Substantia nigra (tissue), 51 donors: ENCODE measurements at places on chromosomes 1 and 21.

DNA sequence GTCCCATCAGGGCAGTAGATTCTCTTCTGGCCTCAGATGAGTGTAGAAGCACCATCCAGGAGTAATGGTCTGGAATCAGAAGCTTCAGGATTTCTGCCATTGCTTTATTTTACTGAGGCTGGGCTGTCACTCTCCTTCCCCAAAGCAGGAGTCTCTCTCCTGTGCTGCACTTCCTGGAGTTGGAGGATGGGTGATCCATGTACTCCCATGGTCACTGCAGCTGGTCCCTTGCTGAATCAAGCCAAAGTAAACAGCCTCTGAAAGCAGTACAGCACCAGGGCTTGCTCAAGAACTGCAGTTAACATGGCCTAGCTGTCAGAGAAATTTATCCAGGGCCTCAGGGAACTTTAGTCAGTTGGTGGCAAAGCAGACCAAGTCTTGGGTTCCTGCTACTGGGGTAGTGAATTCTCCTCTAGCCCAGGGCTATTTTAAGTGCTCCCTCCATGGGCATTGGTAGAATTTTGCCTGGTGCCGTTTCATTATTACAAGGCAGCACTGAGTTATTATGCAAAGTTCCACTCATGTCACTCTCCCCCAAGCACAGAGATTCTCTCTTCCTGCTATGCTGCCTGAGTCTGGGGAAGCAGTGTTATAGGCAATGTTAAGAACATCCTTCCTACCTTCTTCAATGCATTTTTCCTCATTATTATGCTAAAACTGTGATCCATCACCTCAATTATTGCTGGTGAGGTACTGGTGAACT lies 29.5 kb downstream of the DRAM2 start:
- DNase-seq: no peak

- DNase-seq: no peak
Observed at GRCh38 chr1:178168536-178168935, 74.6 kb downstream of the RASAL2 start.

GRCh38 chr21:41149199-41149598 lies 18.8 kb upstream of the BACE2 start:
- DNase-seq: no peak

DNA sequence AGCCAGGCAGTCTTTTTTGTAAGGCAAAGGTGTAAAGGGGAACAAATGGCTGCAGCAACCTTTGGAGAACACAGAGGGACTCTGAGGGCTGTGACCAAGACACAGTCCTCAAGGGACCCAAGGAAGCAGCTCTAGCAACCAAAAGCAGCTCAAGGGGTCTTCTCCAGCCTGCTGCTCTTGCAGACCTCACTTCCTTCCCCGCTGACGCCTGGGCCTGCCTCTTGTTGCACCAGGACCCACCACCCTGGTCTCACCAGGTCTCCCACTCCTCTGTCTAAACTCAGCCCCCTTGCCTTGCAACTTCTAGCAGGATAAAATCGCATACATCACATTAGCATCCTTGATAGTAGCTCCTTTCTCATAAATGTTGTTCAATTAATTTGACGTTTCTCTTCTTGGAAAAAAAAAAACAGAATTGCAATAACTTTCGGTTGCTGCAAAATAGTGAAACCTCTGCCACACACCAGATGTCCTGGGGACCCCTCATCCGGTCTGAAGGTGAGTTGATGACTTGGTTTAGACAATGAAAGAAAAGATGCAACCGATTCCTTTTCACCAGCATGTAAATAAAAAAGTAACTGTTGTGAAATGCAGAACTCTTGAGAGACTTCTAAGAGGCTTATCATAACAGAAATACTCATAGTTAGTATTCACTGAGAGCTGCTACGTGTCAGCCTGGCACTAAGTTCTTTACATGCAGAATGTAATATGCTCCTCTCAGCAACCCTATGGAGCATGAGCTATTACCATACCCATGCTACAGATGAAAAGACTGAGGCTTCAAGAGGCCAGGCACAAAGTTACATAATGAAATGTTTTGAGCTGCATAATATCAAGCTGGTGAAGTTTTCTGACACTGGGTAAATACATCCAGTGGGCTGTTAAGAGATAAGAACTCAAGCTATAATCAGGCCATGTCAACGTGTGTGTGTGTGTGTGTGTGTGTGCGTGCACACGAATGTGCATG lies 58.5 kb downstream of the UMODL1 start:
- no peak for DNase-seq

DNA sequence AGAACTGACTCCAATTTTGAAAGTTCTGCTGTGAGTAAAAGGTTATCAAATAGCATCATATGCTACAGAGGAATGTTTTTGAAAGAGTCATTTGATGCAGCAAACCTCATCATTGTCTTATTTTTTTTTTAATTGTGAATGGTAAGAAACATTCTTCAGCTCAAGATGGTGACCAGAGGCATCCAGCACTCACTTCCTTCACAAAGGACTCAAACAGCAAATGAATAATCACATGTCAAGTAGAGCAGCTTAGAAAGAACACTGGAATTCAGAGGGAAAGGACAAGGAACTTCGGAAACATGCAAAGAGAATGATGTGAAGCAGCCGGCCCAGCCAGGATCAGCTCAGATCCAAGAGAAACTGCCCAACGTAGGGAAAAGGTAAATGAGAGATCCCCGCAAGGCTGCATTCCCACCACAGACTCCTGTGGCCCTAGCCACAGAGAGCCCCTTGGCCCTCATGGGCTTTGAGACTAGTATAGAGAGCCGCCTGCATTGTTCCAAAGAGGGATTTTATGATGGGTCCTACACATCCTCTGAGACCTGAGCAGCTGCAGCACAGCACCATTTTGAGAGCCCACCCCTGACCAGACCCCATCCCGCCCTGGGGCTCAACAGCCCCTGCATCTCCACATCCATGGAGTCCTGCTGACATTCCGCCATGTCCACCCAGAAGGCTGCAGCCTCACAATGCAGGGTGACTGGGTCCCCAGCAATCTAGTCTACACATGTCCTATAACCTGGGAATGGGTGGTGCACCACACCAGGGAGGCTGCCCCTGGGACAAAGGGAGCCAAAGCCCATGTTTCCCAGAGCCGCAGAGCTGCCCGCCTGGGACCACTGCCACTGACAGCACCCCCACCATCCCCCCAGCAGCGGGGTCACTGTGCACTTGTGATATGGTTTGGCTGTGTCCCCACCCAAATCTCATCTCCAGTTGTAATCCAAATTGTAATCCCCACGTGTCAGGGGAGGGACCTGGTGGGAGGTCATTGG lies 21.2 kb upstream of the UTS2 start:
- no peak for DNase-seq

DNA sequence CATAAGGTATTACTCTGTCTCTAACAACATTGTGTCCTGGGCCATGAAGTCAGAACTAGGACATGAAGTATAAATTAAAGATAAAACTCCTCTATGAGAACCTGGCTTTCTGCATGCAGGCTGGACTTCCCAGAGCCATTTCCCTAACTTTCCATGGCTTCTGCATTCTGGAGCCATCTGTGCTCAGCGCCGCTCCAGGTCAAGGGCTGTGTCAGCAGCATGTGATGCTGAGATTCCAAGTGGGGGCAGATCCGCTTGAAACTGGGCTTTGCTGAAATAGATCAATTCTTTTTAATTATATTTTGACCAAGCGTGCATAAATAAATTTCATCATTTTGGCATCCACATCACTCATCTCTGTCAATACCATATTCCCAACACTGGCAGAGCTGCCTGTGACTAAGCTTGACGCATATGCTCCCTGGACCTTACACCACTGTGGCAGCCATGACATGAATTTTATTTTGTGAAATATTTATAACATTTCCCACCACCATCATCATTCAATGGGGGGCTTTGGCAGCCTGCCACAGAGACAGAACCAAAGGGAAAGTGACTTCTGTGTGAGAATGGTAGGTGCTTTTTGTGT lies 110.4 kb upstream of the KCNK1 start:
- DNase-seq: no peak

- no peak for DNase-seq
Observed at GRCh38 chr21:25323356-25323949, 283.8 kb downstream of the MRPL39 start.

DNA sequence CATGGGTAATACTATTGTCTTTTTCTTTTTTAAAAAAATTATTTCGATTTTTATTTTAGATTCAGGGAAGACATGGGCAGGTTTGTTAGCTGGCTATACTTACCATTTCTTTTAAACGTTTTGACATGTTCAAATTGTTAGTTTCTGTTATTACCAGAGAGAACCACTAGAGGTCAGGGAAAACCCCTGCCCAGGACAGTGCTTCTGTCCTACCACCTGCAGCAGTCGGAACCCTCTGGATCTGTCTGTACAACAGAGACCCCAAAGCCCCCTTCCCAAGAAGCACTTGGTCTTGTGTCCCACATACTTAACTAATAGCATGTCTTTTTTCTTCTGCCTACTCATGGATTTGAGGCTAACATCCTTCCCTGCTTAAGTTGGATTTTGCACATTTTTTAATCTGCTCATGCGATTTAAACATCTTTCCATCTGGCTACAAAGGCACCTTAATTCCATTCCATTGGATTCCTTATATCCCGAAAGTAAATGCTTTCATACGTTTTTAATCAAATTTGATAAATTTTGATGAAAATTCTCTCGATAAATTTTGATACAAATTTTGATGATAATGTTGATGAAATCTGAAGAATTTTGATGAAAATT lies 10.0 kb upstream of the C1orf115 start:
- no peak for DNase-seq

- DNase-seq: no peak
Observed at GRCh38 chr1:79988401-79988800, 981.9 kb upstream of the ADGRL4 start.

GRCh38 chr1:21842606-21843162 lies 30.6 kb downstream of the LDLRAD2 start:
- DNase-seq: no peak

- DNase-seq: no peak
Observed at GRCh38 chr21:15774590-15774989, 44.8 kb downstream of the USP25 start.

- DNase-seq: peak; percentile 68
Observed at GRCh38 chr1:209627732-209628196, 24.5 kb downstream of the LAMB3 start.

DNA sequence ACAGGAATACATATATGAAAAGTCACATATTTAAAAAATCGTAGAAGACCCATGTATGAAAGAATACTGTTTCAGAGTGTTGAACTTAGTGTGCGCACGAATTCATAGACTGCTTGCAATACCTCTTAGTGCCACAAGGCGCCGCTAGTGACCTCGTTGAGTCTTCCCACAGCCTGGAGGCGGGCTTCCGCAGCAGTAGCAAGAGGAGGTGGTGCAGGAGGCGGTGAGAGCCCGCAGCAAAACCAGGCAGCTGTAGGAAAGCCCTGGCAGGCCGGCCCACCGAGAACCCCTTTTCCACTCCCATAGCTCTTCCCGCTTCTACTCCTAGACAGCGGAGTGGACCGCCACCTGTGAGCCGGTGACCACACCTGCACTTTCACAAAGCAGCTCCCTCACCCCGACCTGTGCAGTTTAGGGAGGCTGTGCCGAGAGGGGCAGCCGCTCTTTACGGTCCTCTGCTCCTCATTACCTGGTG lies 23.5 kb downstream of the MTARC1 start:
- peak; percentile 20 for DNase-seq

GRCh38 chr1:42921769-42922168 lies 36.9 kb downstream of the SLC2A1 start:
- no peak for DNase-seq

GRCh38 chr1:23029337-23029736 lies 10.1 kb downstream of the KDM1A start:
- DNase-seq: no peak

GRCh38 chr1:113904293-113904673 lies 316 bp downstream of the AP4B1 start:
- DNase-seq: no peak

DNA sequence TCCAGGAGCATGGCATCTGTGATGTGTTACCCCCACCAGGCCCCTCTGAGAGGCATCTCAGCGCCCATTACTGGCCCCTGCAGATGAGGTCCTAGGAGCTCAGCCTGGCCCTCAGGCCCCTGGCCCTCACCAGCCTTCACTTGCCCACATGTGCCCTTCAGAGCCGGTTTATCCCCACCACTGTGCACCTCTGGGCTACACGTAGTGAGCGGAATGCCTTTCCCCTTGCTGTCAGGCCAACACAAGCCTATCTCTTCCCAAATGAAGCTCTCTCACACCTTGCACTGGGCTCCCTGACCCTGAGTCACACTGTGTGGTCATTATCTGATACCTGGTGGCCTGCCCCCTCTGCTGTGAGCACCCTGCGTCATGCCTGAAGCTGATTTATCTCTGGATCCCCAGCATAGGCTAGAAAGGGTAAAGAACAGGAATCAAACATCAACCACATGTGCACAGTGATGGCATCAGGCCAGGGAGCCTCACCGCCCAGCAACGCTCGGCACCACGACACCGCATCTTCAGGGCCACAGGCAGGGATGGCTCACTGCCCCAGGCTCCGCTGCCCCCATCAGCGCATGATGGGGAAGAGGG lies 49.1 kb downstream of the GLIS1 start:
- no peak for DNase-seq

- no peak for DNase-seq
Observed at GRCh38 chr1:204863024-204863423, 7.6 kb upstream of the NFASC start.
